ENCODE measurements at places on chromosomes 3 and 15. TPM values are rescaled to one million over a fixed set of nuclear protein-coding genes. Genes with fewer than 3 reads are reported as not detected.

The LINGO1 gene
- polyA plus RNA-seq, result not detected

The CSNK1G1 gene
- 15.1 TPM for polyA plus RNA-seq

The TMEM62 gene
- polyA plus RNA-seq, result 15.6 TPM

The ZNF774 gene
- not detected for polyA plus RNA-seq

The CCDC71 gene
- 0.87 TPM for polyA plus RNA-seq
